ENCODE measurements at places on chromosomes 2 and 18. TPM values are rescaled to one million over a fixed set of nuclear protein-coding genes. Genes with fewer than 3 reads are reported as not detected.

DNA sequence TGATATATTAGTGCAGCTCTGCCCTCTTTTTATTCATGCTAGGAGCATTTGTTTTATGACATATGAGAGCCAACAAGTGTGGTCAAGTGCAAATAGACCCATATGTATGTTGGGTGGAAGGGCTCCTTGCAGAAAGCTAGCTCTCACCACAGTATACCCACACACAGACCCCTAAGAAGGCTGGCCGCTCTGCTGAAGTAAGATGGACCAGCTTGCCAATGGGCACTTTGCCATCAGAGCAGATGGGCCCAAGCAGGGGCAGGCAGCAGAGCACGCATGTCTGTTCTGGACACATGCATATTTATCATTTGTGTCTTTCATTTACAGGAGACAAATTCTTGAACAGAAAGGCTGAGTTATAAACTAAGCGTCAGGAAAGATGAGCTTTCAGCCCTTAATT, 187.5 kb upstream of the DTNA start:
- peak; percentile 58 for DNase-seq
- H3K4me3 ChIP-seq = no peak overlapping the region
- no peaks in the 10 kb centered on the region for H3K36me3 ChIP-seq
- no peak overlapping the region for H3K27ac ChIP-seq
- peaks cover 6% of the 10 kb centered on the region for H3K4me1 ChIP-seq
- no peaks in the 10 kb centered on the region for H3K27me3 ChIP-seq

GRCh38 chr2:209609531-209609930, 162.1 kb upstream of the UNC80 start:
- H3K27me3 ChIP-seq = no peaks in the 10 kb centered on the region
- DNase-seq = no peak
- H3K36me3 ChIP-seq = no peaks in the 10 kb centered on the region
- H3K27ac ChIP-seq = no peak overlapping the region

SPDYA gene
- 0.16 TPM for polyA plus RNA-seq

C2orf81 gene
- polyA plus RNA-seq = 5.4 TPM

MSTN gene
- 0.66 TPM for polyA plus RNA-seq

DNA sequence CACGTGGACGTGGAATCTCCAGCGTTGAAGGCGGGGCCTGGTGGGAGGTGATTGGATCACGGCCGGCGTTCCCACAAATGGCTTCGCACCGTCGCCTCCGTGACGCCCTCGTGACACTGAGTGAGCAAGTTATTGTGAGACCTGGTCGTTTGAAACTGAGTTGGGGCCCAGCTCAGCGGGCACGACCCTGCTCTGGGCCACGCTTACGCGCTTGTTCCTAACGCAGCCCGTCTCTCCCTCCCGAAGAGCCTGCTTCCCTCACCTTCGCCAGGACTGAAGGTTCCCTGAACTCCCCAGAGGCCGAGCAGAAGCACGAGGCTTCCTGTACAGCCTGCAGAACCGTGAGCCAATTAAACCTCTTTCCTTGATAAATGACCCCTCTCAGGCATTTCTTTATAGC, 121.8 kb downstream of the RTP5 start:
- no peaks in the 10 kb centered on the region for H3K27me3 ChIP-seq
- H3K4me1 ChIP-seq = peaks cover 8% of the 10 kb centered on the region
- DNase-seq = no peak
- no peak overlapping the region for H3K4me3 ChIP-seq
- no peaks in the 10 kb centered on the region for H3K36me3 ChIP-seq

- H3K4me1 ChIP-seq = no peaks in the 10 kb centered on the region
- H3K36me3 ChIP-seq = no peaks in the 10 kb centered on the region
- no peak overlapping the region for H3K4me3 ChIP-seq
- H3K27me3 ChIP-seq = no peaks in the 10 kb centered on the region
- H3K27ac ChIP-seq = no peak overlapping the region
Measured at GRCh38 chr18:9835825-9836224, 49.9 kb upstream of the TXNDC2 start.

DYNAP gene
- not detected for polyA plus RNA-seq

ZAP70 gene
- polyA plus RNA-seq = 2.5 TPM

DNA sequence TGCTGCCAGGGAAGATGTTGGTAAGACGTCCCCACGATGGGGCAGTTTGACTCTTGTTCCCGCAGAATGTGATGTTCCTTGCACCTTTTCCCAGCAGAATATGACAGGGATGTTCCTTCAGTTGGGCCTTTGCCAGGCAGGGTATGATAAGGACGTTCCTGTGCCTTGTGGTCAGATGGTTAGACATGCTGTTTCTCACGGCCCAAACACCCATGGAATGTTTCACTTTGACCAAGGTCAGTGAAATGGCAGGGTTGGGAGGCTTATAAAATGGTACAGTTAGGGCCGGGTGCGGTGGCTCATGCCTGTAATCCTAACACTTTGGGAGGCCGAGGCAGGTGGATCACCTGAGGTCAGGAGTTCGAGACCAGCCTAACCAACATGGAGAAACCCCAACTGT, 40.3 kb upstream of the YPEL5 start:
- H3K4me1 ChIP-seq = no peaks in the 10 kb centered on the region
- H3K4me3 ChIP-seq = no peak overlapping the region
- H3K27me3 ChIP-seq = no peaks in the 10 kb centered on the region

DNA sequence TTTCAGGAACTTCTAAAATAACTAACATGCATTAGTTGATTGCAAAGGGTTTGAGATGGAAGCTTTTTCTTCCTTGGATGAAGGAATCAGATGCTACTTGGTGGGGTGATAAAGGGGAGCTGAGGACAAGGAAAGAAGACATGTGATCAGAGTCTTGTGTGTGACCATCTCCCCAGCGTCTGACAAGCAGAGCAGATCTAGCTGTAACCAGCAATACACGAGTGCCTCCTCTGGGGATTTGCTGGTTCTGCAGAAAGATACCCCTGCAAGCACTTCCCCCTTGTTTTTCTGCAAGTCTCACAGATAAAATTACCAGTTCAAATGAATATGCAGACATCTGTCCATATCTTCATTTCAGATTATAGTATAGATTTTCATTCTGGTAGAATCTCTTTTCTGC, 2.7 kb downstream of the CDH7 start:
- H3K27ac ChIP-seq = no peak overlapping the region
- H3K36me3 ChIP-seq = no peaks in the 10 kb centered on the region
- no peak overlapping the region for H3K4me3 ChIP-seq

GRCh38 chr2:172836827-172837226, 101.2 kb downstream of the RAPGEF4 start:
- no peaks in the 10 kb centered on the region for H3K27me3 ChIP-seq
- DNase-seq = no peak
- H3K27ac ChIP-seq = no peak overlapping the region
- H3K36me3 ChIP-seq = no peaks in the 10 kb centered on the region

- H3K27ac ChIP-seq = no peak overlapping the region
- no peak overlapping the region for H3K4me3 ChIP-seq
- no peaks in the 10 kb centered on the region for H3K36me3 ChIP-seq
- H3K4me1 ChIP-seq = peaks cover 4% of the 10 kb centered on the region
Measured at GRCh38 chr2:172253190-172254052, 150.7 kb upstream of the DLX2 start.

DNA sequence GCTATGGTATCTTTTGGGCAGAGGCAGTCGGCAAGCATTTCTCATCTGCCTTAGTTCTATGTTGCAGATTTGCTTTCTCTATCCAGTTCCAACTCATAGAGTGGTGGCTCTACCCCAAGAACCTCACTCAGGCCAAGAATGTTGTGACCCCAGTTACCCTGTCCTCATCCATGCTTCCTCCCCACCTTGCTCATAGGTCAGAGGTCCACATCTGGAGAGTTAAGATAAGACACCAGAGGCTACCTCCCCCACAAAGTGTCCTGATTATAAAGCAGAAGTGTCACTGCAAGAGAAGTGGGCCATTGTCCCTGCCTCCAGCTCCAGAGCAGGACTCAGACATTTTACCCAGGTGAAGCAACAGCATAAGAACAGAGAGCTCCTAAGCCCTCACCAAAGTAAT, 276.8 kb upstream of the CHST9 start:
- no peaks in the 10 kb centered on the region for H3K27me3 ChIP-seq
- no peak overlapping the region for H3K27ac ChIP-seq
- H3K36me3 ChIP-seq = no peaks in the 10 kb centered on the region

DNA sequence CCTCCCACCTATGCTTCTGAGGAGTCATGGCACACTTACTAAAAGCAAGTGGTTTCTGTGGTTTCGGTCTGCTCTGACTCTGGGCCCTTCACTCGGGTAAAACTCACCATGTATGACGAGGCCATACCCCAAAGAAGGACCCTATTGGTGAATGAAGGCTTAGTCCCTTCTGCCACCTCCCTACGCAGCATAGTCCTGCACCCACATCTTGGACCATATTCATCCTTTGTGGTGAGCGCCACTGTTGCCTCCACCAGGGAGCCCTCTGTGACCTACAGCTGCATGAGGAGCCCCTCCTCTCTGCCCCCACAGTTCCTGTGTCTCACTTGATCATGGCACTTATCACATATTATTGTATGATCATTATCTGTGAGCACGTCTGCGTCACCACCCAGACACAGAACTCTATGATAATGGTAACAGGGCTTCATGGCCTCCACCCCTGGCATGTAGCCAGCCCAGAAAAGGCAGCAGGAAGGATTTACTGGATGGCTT, 113.3 kb downstream of the TFCP2L1 start:
- no peak overlapping the region for H3K4me3 ChIP-seq
- H3K27me3 ChIP-seq = no peaks in the 10 kb centered on the region
- H3K36me3 ChIP-seq = no peaks in the 10 kb centered on the region
- no peaks in the 10 kb centered on the region for H3K4me1 ChIP-seq

DNA sequence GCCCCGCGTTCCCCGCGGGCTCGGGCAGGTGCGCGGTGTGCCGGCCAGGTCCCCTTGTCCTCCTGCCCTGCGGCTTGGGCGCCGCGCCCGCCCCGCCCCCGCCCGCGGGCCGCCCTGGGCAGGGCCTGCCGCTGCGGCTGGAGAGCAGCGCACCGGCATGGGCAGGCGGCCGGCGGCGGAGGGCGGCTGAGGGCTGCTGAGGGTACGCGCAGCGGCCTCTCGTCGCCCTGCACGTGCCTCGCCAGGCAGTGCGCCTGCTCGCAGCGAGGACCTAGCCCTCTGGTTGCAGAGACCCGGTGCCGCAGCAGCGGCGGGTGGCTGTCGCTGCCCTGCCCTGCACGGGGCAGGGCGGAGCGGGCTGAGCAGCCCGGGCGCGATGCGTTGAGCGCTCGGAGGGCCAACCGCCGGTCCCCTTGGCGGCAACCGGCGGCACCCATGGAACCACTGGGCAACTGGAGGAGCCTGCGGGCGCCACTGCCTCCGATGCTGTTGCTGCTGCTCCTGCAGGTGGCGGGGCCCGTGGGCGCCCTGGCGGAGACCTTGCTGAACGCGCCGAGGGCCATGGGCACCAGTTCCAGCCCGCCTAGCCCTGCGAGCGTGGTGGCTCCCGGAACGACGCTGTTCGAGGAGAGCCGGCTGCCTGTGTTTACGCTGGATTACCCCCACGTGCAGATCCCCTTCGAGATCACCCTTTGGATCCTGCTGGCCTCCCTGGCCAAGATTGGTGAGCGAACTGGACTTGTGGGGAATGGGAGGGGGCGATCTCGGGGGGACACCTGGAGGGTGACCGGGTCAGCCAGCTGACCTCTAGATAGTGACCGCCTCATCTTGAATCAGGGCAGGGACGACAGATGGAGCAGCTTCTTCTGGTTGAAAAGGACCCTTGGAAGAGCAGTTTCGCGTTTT, at the start of gene SLC9A2:
Gene SLC9A2 (plus strand): TSS at position 140 of the 906 bp plus-strand sequence. CDS start 296 bp downstream, at position 436.
- no peak within 1 kb of the TSS for H3K27ac ChIP-seq
- H3K4me3 ChIP-seq = peak within 1 kb of the TSS; percentile 37
- H3K36me3 ChIP-seq = no peaks in the 10 kb centered on the region
- peaks cover 6% of the 10 kb centered on the region for H3K4me1 ChIP-seq

DNA sequence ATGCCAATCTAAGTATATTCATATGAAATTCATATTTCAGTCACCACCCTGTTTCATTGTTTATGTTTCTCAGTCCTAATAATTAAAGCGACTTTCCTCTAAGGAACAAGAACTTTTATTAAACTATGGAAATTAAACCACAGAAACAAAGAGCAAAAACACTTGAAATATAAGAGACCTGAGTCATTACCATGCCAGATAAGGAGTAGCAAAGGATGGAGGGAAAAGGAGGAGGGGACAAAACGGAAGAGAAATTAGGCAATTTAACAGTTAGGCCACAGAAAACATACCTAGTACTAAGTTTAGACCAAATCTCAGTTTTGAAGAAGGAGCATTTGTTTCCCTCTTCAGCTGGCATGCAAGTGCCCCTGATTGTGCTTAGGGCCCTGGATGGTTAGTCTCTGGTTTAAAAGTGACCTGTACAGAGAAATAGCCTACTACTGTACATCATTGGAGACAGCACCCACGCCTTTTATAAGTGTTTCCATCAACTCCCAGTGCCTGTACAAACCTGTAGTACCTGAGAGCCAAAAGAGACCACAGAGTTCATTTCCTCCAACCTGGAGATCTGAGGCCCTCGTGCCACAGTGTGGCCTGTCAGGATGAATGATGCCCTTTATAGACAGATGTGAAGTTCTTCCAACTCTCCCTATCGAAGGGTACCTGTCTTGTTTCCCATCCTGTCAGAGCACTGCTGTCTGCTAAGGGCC, 74.5 kb downstream of the SPATS2L start:
- H3K4me3 ChIP-seq = no peak overlapping the region
- no peak overlapping the region for H3K27ac ChIP-seq
- DNase-seq = no peak
- H3K36me3 ChIP-seq = no peaks in the 10 kb centered on the region

DNA sequence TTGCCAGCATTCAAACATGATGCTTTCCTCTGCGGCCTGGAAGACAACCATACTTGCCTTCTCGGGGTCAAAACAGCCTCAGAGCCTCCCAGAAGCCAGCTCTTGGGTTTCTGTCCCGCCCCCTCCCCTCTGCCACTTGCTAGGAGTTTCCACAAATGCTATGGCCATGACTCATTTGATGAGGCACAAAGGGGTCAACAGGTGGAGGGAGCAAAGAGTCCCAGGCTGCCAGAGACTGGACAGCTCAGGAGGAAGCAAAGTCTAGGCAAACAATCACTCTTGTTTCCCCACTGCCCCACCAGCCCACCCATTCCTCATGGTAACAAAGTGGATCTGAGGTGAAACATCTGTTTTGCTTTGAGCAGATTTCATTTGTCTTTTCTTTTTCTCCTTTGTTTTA, 551.1 kb downstream of the TNS1 start:
- H3K4me1 ChIP-seq = no peaks in the 10 kb centered on the region
- no peak for DNase-seq
- no peak overlapping the region for H3K4me3 ChIP-seq
- H3K27ac ChIP-seq = no peak overlapping the region

- H3K27me3 ChIP-seq = no peaks in the 10 kb centered on the region
- no peaks in the 10 kb centered on the region for H3K36me3 ChIP-seq
- no peak overlapping the region for H3K4me3 ChIP-seq
- peaks cover 23% of the 10 kb centered on the region for H3K4me1 ChIP-seq
- no peak for DNase-seq
Measured at GRCh38 chr2:48482313-48482712, 47.6 kb upstream of the STON1 start.

DNA sequence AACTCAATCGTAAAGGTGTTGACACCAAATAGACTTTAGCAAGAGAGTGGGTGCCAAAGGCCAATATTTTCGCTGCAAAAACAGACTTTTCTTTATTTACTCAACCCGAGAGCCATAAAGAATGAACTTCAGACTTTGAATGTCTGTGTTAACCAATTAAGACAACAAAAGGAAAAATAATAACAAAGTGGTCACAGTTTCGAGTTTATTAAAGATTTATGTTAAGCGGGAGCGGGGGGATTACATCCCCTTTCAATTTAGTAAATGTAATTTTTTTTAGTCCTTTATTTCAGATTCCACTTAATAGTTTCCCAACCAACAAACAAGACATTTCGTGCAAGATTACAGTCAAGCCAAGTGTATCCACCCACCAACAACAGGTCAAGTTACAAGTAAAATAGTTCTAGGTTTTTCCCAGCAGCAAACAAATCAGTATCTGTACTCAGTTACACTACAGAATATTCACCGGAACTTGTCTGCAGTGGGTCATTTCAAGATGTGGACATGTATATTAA, 9.0 kb downstream of the CDH2 start:
- no peak overlapping the region for H3K27ac ChIP-seq
- H3K4me1 ChIP-seq = no peaks in the 10 kb centered on the region
- H3K36me3 ChIP-seq = no peaks in the 10 kb centered on the region

LCT gene
- not detected for polyA plus RNA-seq

Data from pancreas (tissue), 10 donors.